ENCODE measurements at places on chromosomes 1 and 21.
A peak's percentile ranks its signal among the peaks of the same experiment; 100 is the strongest.

GRCh38 chr1:20322825-20323612 lies 32.3 kb downstream of the VWA5B1 start:
- DNase-seq: peak; percentile 30

DNA sequence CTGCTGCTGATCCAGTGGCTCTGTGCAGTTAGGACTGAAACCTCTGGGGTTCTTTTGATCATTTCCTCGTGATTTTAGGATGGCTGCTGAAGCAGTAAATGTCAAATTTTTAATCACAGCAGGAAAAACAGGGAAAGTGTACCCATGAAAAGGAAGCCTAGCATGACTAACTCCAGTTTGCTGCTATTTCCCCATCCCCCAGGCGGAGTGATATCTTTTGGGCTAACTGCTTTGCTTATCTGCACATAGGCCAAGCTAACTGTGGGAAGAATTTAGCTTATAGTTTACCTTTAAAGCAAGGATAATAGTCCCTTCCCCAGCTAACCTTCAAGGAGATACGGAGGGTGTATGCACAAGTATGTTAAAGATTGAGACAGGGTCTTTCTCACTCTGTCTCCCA lies 149.8 kb upstream of the TNR start:
- DNase-seq: no peak

DNA sequence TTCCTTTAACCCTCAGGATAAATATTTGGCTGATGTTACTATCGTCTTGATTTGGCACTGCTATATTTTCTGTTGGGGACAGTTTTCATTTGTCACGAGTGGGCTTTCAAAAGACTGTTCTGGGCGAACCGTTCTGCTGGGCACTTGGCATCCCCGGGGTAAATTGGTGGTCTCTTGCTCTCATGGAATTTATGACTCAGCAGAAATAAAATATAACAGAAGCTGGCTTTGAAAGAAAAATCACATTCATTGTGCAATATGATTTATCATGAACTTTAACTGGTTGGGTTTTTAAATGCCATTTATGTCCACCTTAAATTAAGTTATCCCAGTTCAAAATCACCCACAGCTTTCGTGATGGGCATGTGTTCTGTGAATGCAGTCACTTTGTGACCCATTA lies 147.3 kb downstream of the KAZN start:
- DNase-seq: no peak

DNA sequence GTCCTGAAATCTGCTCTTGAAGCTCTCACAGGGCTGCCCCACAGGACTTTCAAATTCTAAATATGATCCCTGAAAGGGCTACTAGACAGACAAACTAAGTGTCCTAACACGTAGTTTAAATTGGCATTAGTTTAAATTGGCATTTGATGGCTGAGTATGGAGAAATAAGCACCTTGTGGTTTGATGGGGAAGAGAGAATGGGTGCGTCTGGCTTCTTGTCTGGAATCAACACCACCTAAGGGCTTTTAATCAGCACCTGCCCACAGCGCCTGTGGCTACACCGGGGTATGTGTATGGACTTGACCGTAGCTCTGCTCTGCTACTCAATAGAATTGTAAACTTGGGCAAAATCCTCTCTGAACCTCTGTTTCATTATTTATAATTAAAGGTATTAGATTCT lies 5.7 kb upstream of the LAMB3 start:
- DNase-seq: no peak

DNA sequence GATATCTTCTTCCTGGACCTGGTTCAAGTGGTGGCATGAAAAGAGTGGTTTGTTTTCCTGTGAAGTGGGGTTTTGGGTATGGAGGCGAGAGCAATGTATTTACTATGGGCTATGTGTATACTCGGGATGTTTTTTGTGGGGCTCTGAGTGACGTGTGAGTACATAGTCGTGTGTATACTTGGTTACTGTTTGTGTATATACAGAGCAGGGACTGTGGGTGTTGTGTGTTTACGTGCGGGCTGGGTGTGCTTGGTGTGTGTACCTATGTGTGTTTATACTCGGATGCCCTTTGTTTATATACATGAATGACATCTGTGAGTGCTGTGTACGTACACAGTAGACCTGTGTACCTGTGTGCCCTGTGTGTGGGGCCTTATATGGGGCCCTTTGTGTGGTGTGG lies 50.0 kb downstream of the YARS1 start:
- no peak for DNase-seq

GRCh38 chr1:119266386-119266785 lies 102.2 kb upstream of the HAO2 start:
- no peak for DNase-seq

DNA sequence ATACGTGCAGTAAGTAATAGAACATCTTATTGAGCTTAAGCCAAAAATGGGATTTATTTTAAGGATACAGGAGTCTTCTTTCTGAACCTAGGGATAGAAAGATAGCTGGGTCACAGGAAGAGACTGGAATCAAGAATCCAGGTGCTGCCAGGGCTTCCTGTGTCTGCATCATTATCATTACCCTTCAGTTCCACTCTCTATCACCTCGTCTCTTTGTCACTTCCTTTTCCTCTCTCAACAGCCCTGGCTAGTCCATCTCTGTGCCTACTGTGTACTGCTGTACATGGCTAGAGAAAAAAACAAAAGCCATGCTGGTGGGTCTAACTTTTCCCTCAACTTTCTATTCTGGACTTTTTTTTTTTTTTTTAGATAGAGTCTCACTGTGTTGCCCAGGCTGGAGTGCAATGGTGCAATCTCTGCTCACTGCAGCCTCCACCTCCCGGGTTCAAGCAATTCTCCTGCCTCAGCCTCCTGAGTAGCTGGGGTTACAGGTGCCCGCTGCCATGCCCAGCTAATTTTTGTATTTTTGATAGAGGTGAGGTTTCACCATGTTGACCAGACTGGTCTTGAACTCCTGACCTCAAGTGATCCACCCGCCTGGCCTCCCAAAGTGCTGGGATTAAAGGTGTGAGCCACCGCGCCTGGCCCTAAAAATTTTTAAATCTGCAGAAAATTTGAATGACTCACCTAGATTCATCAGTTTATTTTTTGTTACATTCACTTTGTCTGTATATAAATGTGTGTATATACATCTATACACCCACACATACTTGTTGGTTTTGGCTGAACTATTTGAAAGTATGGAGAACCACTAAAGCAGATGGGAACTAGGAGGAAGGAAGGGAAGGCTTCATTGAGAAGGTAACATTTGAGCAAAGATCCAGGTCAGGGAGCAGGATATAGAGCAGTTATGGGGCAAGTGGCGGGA lies 31.9 kb downstream of the UBE4B start:
- no peak for DNase-seq

- DNase-seq: no peak
These were observed 29.6 kb downstream of the DMBX1 start for GRCh38 chr1:46519209-46519608.

DNA sequence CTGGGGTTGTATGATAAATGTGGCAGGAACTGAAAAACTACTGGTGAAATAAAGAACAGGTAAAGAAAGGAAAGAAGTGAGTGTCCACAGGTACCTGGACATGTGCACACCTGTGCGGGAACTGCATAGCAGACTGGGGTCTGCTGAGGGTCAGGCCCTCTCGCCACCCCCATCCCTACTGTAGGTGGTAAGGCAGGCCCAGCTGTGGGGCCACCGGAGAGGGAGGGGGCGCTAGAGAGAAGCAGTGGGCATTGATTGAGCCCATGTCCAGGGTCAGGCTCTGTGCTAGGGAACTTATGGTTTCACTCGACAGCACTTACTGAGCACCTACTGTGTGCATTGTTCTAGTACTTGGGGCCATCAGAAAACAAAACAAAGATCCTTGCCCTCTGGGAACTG lies 400.5 kb downstream of the MATN1 start:
- DNase-seq: no peak

GRCh38 chr1:226444901-226445300 lies 37.0 kb upstream of the PARP1 start:
- peak; percentile 13 for DNase-seq

GRCh38 chr1:49397086-49397485 lies 620.4 kb upstream of the BEND5 start:
- no peak for DNase-seq

DNA sequence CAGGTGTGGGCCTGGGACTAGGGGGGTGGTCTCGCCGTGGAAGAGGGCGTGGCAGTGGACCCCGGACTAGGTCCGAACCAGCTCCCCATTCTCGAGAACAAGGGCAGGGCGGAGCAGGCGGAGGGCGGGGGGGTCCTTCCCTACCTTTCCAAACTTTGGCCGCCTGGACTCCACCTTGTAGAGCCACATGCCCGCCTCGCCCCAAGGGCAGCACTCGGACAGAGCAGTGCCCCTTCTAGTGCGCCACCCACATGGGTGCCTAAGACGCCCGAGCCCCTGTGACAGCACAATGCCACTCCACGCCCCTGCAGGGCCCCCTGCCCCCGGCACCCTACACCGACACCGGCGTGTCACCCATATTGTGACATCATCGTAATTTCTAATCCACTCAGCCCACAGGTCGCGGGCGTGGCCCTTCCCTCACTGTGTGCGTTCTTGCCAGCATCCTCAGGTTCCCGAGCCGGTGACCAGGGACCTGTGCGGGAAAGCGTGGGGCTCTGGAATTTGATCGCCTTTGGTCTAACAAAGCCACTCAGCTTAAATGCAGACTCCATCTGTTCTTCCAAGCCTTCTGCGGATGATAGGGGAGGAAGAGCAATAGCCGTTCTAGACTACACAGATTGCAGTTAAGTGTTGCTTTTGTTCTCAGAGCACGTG lies 553 bp upstream of the STMN1 start:
- no peak for DNase-seq

DNA sequence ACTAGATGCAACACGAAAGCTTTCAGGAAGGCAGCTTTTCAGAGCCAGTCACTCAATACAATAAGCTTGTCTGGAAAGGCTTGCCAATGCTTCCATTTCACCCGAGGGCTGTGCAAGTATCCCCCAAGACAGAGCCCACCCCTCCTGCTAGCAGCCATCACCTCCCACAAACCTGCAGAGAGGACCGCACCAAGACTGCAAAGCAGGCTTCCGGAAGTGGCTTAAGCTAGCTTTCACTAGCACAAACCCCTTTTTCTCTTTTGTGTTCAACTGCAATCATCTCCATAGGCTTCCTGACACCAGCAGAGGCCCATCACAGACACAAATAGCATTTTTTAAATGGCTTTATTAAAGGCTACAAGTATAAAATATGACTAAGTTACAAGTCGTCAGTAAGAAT lies 31.5 kb downstream of the C1orf198 start:
- no peak for DNase-seq

DNA sequence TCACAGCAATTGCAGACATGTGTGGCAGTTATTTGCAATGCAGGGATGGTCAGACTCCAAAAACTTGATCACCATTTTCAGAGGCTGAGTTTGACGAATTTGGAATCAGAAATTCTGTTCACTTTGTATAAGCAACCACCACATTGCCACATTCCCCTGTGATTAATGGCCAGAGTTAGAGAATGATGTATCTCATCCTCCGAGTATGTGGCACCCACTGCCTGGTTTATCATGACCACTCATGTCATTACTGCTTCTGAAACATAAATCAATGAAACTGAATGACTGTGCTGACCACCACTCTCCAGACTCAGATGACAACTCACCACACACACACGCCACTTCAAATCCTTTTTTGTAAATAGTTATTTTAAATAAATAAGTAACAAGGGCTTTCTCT lies 66.6 kb upstream of the CACHD1 start:
- DNase-seq: no peak

DNA sequence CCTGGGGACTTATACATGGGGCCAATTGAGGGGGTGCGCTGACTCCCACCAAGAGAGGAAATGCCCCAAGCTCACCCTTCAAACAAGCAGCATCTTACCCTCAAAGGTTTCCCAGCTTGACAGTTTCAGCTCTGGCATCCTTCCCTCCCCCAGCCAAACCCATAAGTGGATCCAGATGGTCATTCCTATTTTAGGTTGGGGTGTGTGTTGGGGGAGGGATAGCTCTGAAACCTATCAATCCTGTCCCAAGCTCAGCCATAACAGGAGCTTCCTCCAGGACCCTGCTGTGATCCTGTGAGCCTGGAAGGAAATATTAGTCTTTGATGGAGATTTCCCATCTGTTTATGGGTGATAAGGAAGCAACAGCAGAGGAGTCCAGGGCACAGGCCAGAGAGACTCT lies 3.4 kb upstream of the TMEM222 start:
- no peak for DNase-seq

DNA sequence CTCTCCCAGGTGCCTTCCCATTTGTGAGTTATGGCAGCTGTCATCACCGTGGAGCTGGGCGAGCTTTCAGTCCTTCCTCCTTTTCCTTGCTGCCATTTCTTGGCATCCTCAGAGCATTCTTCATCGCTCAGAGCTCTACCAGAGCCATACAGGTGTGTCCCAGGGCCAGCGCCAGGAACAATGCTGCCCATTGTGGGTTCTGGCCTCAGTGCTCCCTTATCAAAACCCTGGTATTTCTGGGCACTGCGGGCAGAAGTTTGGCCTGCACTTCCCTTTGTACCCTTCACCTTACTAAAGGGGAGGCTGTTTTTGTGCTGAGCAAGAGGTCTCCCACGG lies 28.5 kb downstream of the RASSF5 start:
- no peak for DNase-seq

- DNase-seq: no peak
These were observed 4.9 kb upstream of the LAD1 start for GRCh38 chr1:201404055-201404454.

DNA sequence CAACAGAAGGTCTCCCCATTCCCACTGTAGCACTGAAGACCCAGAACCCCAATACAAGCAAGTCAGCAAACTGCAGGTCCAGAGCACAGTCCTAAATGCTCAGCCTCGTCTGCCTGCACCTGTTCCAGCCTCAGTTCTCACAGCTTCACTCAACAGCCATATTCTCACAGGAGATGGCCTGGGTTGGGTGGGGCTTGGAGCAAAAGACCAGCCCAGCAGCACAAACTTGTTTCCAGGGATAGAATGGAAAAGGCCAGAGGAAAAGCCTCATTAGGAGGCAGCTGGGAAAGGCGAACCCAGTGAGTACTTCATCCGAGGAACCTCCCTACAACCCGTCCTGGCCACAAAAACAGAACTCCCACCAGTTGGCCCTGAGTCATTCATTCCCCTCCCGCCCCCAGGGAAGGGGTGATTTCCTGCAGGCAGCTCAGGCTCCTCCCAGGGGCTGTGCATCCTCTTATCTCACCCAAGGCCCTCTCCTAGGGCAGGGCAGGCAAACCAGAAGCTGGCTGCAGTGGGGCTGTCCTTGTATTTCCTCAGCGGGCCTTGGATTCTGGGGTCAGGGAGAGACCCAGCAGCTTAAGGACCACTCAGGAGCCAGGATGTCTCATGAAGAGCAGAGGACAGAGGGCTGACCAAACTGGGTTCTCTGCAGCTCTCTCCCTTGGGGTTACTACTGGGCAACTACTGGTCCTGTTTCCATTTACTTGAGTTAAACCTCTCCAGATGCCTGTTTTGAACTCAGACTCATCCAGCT lies 7.4 kb upstream of the MPL start:
- DNase-seq: peak; percentile 63

Measured in stimulated activated CD4-positive, alpha-beta T cell treated with anti-CD3 and anti-CD28 coated beads, Interleukin-4, amount 100 ng/mL, for 48 hours (primary cell).